ENCODE measurements at places on chromosomes 7 and 10. TPM values are rescaled to one million over a fixed set of nuclear protein-coding genes. Genes with fewer than 3 reads are reported as not detected.

The STRA8 gene
- not detected for total RNA-seq

The MYL10 gene
- total RNA-seq, result 3.8 TPM

The ADAM12 gene
- 29.9 TPM for total RNA-seq

The EBLN1 gene
- total RNA-seq, result not detected

The WIPF3 gene
- 2.7 TPM for total RNA-seq

The OR6V1 gene
- total RNA-seq, result not detected

The PRKG1 gene
- 52.7 TPM for total RNA-seq

The LHFPL3 gene
- total RNA-seq, result 13.6 TPM

The PGAM2 gene
- 23.7 TPM for total RNA-seq

The ABCB1 gene
- 8.0 TPM for total RNA-seq

The CPXM2 gene
- 27.7 TPM for total RNA-seq

The MRLN gene
- 23.1 TPM for total RNA-seq

The IKZF1 gene
- total RNA-seq, result 4.4 TPM

The NEUROG3 gene
- not detected for total RNA-seq
